Activated naive CD4-positive, alpha-beta T cell treated with anti-CD3 and anti-CD28 coated beads, Interleukin-2, amount 10 ng/mL, durations not matched to agents 7 days and 5 days (primary cell): ENCODE measurements at places on chromosomes 5 and 9.
A peak's percentile ranks its signal among the peaks of the same experiment; 100 is the strongest.

GRCh38 chr9:6126377-6126776, 89.2 kb upstream of the IL33 start:
- no peaks in the 10 kb centered on the region for H3K4me1 ChIP-seq
- no peak overlapping the region for H3K4me3 ChIP-seq
- no peak overlapping the region for H3K27ac ChIP-seq
- peaks cover 13% of the 10 kb centered on the region for H3K27me3 ChIP-seq

DNA sequence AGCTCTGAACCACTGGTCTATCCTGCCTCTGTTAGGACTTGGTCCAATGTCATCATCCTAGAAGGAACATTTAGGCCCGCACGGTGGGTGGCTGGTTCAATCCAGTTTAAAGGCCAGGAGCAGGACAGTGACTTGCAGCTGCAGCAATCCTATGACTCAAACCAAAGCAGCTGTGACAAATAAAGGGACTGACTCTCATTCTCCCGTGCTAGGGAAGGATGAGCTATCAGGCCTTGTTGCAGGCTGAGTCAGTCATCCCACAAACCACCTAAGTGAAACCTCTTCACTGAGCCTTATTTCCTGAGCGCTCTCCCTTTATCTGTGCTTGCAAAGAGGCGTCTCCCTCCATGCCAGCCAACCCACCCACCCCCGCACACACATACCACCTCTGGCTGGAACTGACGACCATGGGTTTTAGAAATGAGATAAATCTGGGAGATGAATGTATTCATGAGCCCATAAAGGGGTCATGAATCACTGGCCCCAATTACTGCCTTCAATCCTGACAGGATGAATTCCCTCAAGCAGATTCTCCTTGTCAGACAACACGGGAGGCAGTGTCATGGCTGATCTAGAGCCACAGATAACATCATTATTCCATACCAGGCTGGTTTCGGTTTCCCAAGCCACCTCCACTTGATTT, 93.4 kb downstream of the KCNIP1 start:
- H3K27ac ChIP-seq, result no peak overlapping the region
- DNase-seq, result peak; percentile 25
- peaks cover 55% of the 10 kb centered on the region for H3K27me3 ChIP-seq
- H3K4me3 ChIP-seq, result no peak overlapping the region
- no peaks in the 10 kb centered on the region for H3K36me3 ChIP-seq

GRCh38 chr9:82129708-82130107, 141.1 kb downstream of the SPATA31D1 start:
- H3K27ac ChIP-seq, result no peak overlapping the region
- H3K4me3 ChIP-seq, result no peak overlapping the region
- H3K27me3 ChIP-seq, result no peaks in the 10 kb centered on the region
- DNase-seq, result no peak

DNA sequence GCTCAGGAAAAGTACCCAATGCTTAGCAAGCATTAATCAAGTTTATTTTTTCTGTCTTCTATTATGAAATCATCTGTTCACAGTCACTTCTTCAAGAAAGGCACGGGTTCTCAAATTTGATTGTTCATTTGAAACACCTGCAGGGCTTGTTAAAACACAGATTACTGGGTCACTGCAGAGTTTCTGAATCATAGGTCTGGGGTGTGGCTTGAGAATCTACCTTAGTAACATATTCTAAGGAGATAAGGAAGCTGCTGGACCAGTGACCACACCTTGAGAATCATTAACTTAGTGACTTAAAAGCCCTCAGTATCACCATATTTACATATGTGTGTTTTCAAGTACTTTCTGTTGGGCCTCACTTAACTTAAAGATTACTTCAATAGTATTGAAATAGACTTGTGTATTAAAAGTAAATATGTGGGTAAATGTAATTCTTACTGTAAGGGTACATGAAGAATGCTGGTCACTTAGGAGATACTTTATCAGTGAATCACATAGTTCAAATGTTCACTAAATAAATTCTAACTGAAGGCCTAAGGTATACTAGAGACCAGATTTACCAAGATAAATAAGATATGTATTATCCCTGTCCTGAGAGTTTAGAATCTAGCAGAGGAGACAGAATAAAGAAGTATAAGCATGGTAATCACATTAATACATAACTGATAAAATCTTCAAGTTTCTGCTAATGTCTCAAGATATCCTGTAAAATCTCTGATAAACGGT, 1342.1 kb upstream of the C9orf72 start:
- H3K27me3 ChIP-seq, result no peaks in the 10 kb centered on the region
- no peak for DNase-seq
- no peak overlapping the region for H3K4me3 ChIP-seq
- H3K36me3 ChIP-seq, result no peaks in the 10 kb centered on the region
- H3K4me1 ChIP-seq, result no peaks in the 10 kb centered on the region

DNA sequence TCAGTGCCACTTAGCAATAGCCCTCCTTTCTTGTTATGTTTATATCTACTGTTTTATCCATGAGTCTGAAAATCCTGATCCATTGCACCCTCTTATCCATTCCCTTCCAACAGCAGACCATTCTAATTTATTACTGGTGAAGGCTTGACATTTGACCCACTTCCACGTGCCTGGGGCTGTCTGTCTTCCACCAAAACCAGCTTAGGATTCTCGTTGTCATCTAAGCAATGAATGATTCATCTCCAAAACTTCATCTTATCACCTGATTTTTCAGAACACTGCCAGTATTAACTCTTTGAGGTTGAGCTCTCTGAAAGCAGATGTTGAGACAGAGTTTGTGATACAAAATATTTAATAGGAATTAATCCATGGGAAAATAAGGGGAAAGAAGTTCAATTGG, 277.8 kb upstream of the FBXL7 start:
- no peaks in the 10 kb centered on the region for H3K36me3 ChIP-seq
- no peaks in the 10 kb centered on the region for H3K4me1 ChIP-seq

- H3K36me3 ChIP-seq, result no peaks in the 10 kb centered on the region
- H3K27me3 ChIP-seq, result no peaks in the 10 kb centered on the region
- no peak for DNase-seq
Measured at GRCh38 chr9:16135968-16136367, 583.1 kb downstream of the CCDC171 start.

GRCh38 chr9:134963546-134963945, 45.8 kb upstream of the FCN1 start:
- peak; percentile 7 for DNase-seq
- H3K4me1 ChIP-seq, result no peaks in the 10 kb centered on the region
- no peaks in the 10 kb centered on the region for H3K36me3 ChIP-seq
- H3K27ac ChIP-seq, result no peak overlapping the region
- H3K27me3 ChIP-seq, result no peaks in the 10 kb centered on the region

GRCh38 chr9:34176089-34176488, 2.8 kb upstream of the UBAP1 start:
- H3K4me1 ChIP-seq, result peaks cover 33% of the 10 kb centered on the region
- H3K27me3 ChIP-seq, result no peaks in the 10 kb centered on the region
- no peak for DNase-seq

DNA sequence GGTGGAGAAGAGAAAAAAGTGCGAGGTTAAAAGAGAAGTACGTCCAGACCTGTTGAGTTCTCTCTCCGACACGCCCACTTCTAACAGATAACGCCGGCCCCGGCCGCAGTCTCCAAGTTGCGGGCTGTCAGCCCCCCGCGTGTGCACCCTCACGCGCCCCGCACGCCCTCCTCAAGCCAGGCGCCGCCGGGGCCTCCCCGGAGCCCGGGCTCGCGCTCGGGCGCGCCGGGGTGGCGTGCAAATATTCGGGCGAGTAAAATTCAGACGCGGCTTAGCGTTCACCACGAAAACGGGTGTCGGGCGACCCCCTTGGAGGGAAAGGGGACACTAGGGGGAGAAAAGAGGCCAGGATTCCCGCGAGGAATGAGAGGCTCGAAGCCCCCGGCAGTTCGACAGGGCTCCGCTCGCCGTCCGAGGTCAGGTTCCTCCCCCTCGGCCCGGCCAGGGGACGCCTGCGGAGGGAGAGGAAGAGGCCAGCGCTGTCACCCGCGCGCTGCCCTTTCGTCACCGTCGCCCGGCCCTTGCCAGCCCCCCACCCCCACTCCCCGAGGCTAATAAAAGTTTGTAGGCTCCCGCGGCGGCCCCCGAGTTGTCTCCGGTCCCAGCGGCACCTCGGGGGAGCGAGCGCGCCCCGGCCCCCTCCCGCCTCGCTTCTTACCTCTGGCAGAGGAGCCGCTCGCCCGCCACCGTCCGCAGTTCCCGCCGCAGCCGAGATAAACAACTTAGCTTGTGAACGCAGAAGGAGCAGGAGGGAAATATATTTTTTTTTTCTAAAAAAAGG, 743 bp downstream of the NR3C1 start:
- no peaks in the 10 kb centered on the region for H3K27me3 ChIP-seq
- peak overlapping the region; percentile 92 for H3K27ac ChIP-seq
- H3K4me3 ChIP-seq, result peak overlapping the region; percentile 87
- peak; percentile 71 for DNase-seq
- peaks cover 59% of the 10 kb centered on the region for H3K4me1 ChIP-seq

DNA sequence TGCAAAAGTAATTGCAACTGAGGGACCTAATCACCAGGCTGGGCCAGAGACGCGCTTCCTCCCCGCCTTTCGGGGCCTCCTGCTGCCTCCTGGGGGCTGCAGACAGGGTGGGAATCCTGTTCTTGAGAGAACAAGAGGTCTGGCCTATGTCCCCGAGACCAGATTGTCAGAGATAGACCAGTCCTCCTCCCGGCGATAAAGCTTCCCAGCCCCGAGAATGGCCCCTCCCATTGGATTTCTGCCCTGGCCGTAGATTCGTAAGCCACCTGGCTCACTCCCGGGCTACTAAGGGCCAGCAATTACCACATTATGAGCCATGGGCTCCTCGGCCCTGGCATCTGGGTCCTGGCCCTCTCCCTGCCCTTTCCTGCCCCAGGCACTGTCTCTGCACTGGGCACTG, 70.4 kb downstream of the HRH2 start:
- no peak overlapping the region for H3K4me3 ChIP-seq
- no peak overlapping the region for H3K27ac ChIP-seq
- H3K4me1 ChIP-seq, result peaks cover 9% of the 10 kb centered on the region
- H3K27me3 ChIP-seq, result peaks cover 53% of the 10 kb centered on the region

DNA sequence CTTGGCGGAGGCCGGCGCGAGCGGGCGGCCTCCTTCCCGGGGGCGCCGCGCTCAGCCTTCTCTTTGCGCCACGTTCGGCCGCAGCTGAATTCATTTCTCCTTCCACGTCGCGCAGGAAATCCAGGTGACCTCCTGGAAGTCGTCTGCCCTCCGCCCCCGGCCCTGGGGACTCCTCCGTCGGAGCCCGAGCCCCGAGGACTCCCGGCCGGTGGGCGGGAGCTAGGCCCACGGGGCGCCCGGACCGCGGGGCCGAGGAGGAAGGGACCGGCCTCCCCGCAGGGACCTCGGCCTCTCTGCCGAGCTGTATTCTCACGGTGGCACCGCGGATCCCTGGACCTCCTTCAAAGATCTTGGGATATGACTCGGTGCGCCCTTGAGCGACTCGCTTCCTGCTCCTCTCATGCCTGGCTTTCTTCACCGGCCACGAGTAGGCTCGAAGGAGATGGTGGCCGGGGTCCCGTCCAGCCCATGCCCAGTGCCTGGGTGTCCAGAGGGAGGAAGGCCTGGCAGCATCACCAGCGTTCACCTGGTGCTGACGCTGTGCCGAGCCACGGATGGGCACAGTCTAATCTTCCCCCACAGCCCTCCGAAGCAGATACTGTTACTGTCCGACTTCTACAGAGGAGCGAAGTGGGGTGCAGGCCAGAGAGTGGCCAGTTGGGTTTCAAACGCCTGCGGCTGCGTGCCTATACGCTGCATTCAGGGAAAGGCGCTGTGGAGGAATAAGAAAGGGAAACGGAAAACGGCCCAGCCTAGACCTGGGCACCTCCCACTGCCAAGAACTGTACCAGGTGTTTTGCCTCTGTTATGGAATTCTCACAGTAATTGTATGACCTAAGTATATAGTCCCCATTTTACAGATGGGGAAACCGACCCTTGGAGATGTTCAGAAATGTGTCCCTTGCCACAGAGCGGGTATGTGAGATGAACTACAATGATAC, 47.3 kb downstream of the PAX5 start:
- peaks cover 12% of the 10 kb centered on the region for H3K4me1 ChIP-seq
- DNase-seq, result no peak
- no peak overlapping the region for H3K27ac ChIP-seq
- H3K27me3 ChIP-seq, result peaks cover 89% of the 10 kb centered on the region

- DNase-seq, result no peak
- H3K4me3 ChIP-seq, result no peak overlapping the region
- H3K27ac ChIP-seq, result no peak overlapping the region
- no peaks in the 10 kb centered on the region for H3K36me3 ChIP-seq
- H3K27me3 ChIP-seq, result peaks cover 4% of the 10 kb centered on the region
Measured at GRCh38 chr5:173495225-173495904, 121.1 kb downstream of the BOD1 start.

GRCh38 chr9:99576002-99576401, 245.7 kb upstream of the NR4A3 start:
- H3K36me3 ChIP-seq, result no peaks in the 10 kb centered on the region
- H3K4me3 ChIP-seq, result no peak overlapping the region
- no peak overlapping the region for H3K27ac ChIP-seq
- H3K4me1 ChIP-seq, result no peaks in the 10 kb centered on the region
- H3K27me3 ChIP-seq, result peaks cover 4% of the 10 kb centered on the region

- no peaks in the 10 kb centered on the region for H3K27me3 ChIP-seq
- no peak for DNase-seq
- H3K27ac ChIP-seq, result no peak overlapping the region
- peaks cover 69% of the 10 kb centered on the region for H3K36me3 ChIP-seq
Measured at GRCh38 chr5:113572716-113573115, 59.2 kb downstream of the YTHDC2 start.

DNA sequence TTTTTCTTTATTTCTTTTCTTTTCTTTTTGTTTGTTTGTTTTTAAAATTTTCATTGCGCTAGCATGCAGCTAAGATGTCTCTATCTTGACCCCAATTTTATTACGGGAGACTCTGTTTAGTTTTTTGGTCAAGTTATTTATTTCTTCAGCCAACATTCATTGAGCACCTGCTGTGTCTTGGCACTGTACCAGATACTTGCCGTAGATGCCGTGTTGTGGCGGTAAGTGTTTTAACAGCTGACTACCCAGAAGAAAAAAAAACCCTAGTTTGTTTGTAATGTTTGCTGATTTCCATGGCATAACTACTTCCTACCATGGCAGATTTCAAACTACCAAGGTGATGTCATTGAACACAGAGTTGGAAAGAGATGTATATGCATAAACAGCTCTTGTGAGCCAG, 65.0 kb downstream of the UGCG start:
- peaks cover 20% of the 10 kb centered on the region for H3K4me1 ChIP-seq
- no peak overlapping the region for H3K4me3 ChIP-seq
- H3K27me3 ChIP-seq, result peaks cover 34% of the 10 kb centered on the region

DNA sequence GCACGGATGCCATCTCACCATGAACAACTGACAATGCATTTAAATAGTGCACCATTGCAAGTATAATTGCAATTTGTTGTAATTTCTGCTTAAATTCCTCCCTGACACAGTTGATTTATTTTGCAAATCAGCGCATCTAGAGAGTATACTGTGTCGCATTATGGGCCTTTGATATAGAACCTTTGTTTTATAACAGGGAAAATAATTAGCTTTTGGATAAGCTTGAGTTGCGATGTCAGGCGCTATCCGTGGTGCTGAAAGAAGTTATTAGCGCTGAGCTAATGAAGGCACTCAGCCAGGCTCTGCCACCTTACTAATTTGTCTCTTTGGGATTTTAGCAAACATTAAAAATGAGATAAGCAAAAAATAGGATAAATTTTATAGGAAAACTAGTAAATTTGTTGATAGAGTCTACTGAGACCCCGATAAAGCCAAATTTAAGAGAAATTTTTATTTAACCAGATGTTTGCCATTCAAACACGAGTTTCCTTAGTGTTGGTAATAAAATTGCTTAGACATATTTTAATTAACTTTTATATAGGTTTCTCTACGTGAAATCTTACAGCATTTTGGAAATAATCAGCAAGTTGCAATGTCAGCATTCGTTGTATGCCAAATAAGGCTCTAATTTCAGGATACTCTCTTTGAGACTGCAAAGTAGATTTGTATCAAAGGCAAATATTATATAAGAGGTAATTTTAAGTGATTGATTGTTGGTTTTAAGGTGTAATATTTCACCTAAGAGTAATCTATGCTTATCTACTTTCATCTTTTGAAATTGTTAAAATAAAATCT, 355.5 kb downstream of the TLR4 start:
- no peaks in the 10 kb centered on the region for H3K36me3 ChIP-seq
- DNase-seq, result peak; percentile 46
- no peak overlapping the region for H3K27ac ChIP-seq
